Hematopoietic multipotent progenitor cell treated with erythropoietin and hydrocortisone succinate and interleukin-3 and kit ligand, for 17 days (in vitro differentiated cells): ENCODE measurements at places on chromosomes 1 and 21.

GRCh38 chr1:187092104-187092503 is 263.4 kb downstream of the PLA2G4A start:
- no peak for DNase-seq

- peak; percentile 38 for DNase-seq
These were observed 296 bp upstream of the RNPEP start for GRCh38 chr1:201982082-201982622.

DNA sequence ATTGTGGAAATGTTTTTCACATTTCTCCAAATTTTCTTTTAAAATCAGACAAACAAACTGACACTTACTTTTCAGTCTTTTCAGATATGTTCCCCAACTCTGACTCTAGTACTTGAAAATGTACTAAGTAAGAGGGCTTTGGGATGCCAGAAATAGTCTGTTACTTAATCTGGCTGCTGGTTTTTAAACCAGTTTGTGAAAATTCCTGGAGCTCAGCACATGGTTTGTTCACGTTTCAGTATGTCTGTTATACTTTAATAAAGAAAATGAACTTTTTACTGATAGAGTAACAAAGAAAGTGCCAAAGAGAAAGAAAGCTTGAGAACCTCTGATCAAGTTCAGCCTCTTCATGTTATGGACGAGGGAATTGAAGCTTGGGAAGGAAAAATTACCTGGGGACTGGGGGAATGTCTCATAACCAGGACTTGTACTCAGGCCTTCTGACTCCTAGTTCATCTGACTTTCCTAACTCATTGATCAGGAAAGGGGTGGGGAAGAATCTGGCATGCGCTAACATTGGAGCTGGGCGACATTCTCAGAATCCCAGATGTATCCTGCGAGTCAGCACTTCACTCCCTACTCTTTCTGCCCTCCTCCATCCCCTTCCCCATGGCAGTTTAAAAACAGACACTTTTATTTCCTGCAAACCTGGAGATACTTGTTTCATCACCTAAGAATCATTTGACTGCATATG is 30.8 kb upstream of the DNAJC6 start:
- DNase-seq = peak; percentile 50

GRCh38 chr1:90753556-90753955 is 36.5 kb upstream of the BARHL2 start:
- no peak for DNase-seq

DNA sequence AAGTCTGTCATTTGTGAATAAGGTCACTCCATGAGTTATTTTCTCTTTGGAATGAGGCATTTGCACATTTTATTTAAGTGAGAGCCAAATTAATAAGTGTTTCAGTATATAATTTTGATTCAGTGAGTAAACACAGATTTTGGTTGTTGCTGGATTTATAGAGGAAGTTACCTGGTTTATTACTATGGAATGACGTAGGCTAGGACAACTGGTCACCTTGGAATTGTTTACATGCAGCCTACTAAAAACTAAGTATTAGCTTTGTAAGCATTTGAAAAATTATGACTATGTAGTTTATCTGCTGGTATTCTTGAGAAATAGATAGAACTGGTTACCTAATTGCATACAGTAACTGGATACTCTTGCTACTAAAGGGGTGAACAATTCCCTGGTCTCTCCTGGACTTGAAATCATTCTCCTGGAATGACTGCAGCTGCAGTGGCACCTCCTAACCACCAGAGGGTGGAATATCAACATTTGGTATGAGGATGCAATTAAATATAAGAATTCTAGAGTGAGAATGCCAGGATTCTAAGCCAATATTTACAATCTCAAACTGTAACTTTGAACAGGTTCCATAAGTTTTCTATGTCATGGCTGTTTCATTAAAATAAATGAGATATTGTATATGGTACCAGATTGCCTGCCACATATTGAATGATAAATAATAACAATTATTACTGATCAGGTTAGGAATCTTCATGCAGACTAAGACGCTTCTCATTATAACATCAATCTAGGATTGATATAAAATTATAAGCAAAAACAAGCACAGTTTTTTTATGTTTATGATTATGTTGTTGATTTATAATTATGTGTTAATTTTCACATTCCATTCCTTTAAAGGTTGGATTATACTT is 3.5 kb upstream of the KRTAP27-1 start:
- no peak for DNase-seq
